ENCODE measurements at places on chromosomes 7 and 10.

DNA sequence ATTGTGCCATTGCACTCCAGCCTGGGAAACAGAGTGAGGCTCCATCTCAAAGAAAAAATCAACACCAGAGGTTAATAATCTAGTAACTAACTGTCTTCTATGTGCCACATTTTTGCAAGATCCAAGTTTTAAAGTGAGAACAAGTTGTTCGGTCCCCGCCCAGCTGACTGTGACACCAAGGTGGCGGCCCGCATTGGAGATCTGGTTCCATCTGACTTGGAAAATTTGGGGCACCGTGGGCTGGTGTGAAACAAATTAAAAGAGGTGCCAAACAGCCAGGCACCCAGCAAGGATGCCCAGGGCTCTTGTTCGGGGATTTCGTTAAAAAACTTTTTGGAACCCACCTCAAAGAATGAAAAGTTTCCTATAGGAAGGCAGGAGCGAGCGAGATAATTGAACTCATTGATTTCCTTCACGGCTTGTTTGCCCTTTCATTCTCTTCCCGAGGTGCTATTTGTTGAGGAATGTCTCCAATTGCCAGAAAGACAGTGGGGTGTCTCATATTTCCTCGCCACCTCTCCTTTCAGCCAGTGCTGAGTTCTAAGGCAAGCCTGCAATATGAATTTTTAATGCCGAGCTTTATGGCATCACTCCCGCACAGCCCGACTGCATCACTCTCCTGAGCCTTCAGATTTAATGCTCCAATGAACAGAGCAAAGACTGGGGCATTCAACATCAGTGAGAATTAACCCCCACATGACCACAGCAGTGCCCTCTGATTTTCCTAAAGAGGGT, 156.9 kb upstream of the SH2B2 start:
- H3K27me3 ChIP-seq: no peaks in the 10 kb centered on the region
- no peaks in the 10 kb centered on the region for H3K4me1 ChIP-seq
- DNase-seq: no peak

DNA sequence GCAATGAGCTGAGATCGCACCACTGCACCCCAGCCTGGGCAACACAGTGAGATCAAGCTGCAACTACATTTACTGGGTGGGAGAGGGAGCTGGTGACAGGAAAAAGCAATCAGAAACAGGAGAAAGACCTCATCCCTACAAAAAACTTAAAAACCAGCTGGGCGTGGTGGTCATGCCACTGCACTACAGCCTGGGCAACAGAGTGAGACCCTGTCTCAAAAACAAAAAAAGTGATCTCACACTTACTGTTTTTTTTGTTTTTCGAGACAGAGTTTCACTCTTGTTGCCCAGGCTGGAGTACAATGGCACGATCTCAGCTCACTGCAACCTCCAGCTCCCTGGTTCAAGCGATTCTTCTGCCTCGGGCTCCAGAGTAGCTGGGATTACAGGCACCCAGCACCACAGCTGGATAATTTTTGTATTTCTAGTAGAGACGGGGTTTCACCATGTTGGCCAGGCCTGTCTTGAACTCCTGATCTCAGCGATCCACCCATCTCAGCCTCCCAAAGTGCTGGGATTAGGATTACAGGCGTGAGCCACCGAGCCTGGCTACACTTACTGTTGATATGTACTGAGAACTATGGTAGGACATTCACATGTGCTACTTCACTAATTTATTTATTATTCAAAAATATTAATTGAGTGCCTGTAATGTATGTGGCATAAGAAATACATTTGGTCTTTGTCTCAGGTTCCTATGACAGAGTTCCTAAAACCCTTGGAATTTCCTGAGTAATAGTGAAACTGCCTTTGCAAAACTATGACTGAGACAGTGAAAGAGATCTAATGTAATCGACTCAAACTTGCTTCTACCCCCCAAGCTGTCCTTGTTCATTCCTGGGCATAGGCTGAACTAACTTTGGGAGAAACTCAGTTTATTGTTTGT, 27.7 kb upstream of the NRBF2 start:
- H3K4me1 ChIP-seq: no peaks in the 10 kb centered on the region
- no peak overlapping the region for H3K4me3 ChIP-seq
- no peak for DNase-seq
- H3K27ac ChIP-seq: no peak overlapping the region

DNA sequence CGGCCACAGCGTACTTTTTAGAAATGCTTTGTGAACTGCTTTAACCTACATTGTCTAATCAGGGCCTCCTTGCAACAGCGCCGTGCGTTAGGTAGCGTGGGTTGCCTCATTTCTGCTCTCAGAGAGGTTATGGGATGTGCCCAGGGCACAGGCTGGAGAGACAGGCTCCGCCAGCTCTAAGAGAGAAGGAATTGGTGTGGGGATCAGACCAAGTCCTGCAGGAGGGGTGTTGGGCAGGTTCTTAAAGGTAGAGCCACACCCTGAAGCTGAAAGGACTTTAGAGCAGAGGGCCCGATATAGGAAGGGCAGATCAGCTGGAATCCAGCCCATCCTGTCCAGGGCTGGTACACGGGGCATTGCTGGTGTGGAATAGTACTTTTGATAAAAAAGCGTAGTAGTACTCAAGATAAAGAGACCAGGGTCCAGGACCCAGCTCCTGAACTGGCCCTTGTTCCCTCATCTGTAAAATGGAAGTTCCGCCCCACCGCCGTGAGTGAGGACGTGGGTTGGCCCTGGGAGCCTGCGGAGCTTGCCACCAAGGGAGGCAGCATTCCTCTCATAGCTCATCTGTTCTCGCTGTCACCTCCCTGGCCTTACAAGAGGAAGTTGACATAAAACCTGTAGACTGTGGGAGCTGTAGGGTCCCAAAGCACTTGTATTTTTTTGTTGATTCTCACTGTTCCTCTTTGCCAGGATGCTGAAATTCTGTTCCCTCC, 37.2 kb downstream of the TMEM120A start:
- DNase-seq: no peak
- no peaks in the 10 kb centered on the region for H3K27me3 ChIP-seq
- no peaks in the 10 kb centered on the region for H3K4me1 ChIP-seq
- H3K27ac ChIP-seq: no peak overlapping the region

DNA sequence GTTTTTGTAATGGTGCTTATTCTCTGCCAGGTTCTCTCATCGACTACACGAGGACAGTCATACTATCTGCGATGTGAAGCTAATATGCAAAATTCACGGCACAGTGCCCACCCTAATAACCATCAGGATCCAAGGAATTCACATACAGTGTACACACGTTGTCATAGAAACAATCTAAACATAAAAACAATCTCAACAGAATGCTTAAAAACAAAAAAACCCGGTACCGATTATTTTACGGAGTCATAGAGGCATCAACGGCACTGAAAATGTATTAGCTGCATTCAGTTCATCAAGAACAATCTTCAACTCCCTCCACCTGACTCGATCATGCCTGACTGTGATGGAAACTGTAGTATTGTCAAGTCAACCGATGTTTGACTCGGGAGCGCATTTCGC, 628 bp downstream of the MRPS33 start:
- H3K27me3 ChIP-seq: no peaks in the 10 kb centered on the region
- H3K27ac ChIP-seq: peak overlapping the region; percentile 96
- no peak for DNase-seq
- H3K4me1 ChIP-seq: peaks cover 24% of the 10 kb centered on the region
- H3K36me3 ChIP-seq: no peaks in the 10 kb centered on the region

DNA sequence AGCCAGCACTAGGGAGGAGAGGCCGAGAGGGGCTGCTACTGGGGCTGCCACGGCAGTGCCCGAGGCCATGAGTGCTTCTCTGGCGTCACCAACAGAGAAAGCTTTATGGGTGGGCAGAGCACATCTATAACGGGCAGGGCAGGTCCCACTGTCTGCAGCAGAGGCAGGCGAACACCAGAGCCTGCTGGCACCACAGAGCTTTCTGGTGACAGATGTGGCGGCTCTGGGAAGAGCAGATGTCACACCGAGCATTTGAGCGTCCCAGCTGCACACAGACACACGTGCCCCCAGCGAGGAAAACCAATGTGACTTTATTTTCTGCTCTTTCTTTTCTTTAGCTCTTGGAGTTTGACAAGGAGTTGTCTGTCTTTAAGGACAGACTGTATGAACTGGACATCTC, 20.5 kb downstream of the NKX6-2 start:
- H3K4me3 ChIP-seq: no peak overlapping the region
- no peaks in the 10 kb centered on the region for H3K27me3 ChIP-seq
- no peaks in the 10 kb centered on the region for H3K4me1 ChIP-seq
- H3K27ac ChIP-seq: no peak overlapping the region
- DNase-seq: no peak
- no peaks in the 10 kb centered on the region for H3K36me3 ChIP-seq

DNA sequence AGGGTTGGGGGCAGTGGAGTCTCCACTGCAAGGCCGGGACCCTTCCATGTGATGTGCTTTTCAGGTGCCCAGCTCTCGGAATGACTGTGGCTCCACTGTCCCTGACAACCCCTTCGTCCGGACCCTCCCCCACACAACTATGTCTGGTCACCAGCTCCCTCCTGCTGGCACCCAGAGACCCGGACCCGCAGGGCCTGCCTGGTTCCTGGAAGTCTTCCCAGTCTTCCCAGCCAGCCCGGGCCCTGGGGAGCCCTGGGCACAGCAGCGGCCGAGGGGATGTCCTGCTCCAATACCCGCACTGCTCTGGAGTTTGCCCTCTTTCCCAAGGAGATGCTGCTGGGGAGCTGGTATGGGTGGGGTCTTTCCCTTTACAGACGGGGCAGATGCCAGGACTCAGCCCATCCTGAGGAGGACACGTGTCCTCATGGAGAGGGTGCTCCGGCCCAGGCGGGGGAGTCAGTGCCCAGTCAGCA, 5.5 kb downstream of the ATP6V0E2 start:
- H3K4me1 ChIP-seq: peaks cover 45% of the 10 kb centered on the region
- H3K36me3 ChIP-seq: peaks cover 11% of the 10 kb centered on the region
- no peak for DNase-seq
- H3K27ac ChIP-seq: no peak overlapping the region

DNA sequence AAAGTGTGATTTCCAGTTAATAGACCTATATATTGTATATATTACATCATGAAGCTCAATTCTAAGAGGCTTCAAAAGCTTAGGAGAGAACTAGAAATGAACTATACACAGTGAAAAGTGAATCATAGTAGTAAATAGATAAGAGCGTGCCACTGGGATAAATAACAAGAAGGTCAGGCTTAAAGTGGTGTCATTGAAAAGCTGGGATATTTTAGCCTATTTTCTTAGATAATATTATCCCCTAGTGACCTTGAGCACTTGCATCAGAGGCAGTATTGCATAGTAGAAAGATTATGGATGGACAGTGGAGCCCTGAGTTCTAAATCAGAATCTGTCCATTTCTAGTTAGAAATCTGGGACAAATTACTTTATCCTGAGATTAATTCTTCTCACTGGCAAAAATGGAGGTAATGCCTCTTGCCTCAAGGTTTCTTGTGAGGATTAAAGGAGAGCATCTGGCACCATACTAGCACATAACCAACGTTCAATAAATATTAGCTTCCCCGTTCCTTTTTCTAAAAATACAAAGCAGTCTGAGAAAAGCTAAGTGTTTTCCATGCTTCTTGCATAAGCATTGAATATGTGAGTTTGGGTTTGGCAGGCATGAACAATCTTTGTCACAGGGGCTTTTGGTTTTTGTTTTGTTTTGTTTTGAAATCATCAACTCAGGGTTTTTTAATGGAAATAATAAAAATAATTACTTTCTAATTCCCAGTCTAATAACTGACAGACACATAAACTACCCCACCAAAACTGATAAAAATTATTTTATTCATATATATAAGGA, 27.3 kb upstream of the MACC1 start:
- no peaks in the 10 kb centered on the region for H3K4me1 ChIP-seq
- H3K27me3 ChIP-seq: no peaks in the 10 kb centered on the region
- DNase-seq: no peak
- no peak overlapping the region for H3K4me3 ChIP-seq
- H3K36me3 ChIP-seq: no peaks in the 10 kb centered on the region

GRCh38 chr7:121428855-121429489, 32.9 kb upstream of the FAM3C start:
- no peak overlapping the region for H3K27ac ChIP-seq
- DNase-seq: no peak
- no peak overlapping the region for H3K4me3 ChIP-seq
- H3K36me3 ChIP-seq: no peaks in the 10 kb centered on the region
- no peaks in the 10 kb centered on the region for H3K4me1 ChIP-seq

DNA sequence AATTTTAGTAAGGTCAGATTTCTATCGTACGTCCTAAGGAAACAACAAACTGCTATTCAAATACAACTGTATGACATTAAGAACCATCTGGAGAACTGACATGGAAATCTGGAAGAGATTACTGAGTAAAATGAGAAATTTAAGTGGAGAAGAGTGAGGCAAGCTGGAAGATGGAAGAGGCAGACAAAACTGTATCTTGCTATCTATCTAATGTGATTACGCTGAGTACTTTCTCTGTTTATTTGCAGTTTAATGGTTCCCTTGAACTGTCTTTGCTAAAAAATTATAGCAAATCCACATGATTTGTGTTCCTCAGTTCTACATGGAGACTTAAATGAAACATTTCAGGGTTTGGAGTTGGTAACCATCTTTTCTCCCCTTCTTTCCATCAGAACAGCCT, 927.1 kb upstream of the MBL2 start:
- DNase-seq: no peak
- no peak overlapping the region for H3K4me3 ChIP-seq

GRCh38 chr10:132910186-132910880, 32.0 kb downstream of the CFAP46 start:
- H3K36me3 ChIP-seq: no peaks in the 10 kb centered on the region
- no peaks in the 10 kb centered on the region for H3K27me3 ChIP-seq
- H3K4me1 ChIP-seq: no peaks in the 10 kb centered on the region

- no peaks in the 10 kb centered on the region for H3K27me3 ChIP-seq
- no peaks in the 10 kb centered on the region for H3K36me3 ChIP-seq
- DNase-seq: no peak
- no peak overlapping the region for H3K4me3 ChIP-seq
Observed at GRCh38 chr7:114740941-114741340, 181.0 kb upstream of the MDFIC start.

DNA sequence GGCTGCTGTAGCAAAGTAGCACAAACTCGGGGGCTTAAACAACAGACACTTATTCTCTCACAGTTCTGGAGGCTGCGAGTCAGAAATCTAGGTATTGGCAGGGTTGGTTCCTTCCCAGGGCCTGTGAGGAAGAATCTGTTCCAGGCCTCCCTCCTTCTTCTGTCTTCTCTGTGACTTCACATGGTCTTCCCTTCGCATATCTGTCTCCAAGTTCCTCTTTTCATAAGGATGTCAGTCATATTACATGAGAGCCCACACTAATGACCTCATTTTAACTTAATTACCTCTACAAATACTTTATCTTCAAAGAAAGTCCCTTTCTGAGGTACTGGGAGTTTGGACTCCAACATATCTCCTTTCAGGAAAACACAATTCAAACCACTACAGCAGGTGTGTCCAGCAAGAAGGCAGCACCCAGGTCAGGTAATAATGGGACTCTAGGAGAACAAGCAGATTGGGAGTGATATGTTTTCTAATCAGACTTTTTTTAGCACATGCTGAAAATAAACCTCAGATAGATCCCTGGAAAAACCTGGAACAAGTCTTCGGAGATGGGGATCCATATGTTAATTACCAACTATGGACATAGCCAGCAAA, 11.7 kb downstream of the CREB5 start:
- H3K27ac ChIP-seq: no peak overlapping the region
- H3K36me3 ChIP-seq: no peaks in the 10 kb centered on the region
- H3K4me1 ChIP-seq: no peaks in the 10 kb centered on the region
- no peak for DNase-seq
